PC-3 (cell line): ENCODE measurements at places on chromosomes 6 and 20.
A peak's percentile ranks its signal among the peaks of the same experiment; 100 is the strongest.

- peak; percentile 33 for DNase-seq
Measured at GRCh38 chr20:9286501-9287461, 217.9 kb downstream of the PLCB4 start.

DNA sequence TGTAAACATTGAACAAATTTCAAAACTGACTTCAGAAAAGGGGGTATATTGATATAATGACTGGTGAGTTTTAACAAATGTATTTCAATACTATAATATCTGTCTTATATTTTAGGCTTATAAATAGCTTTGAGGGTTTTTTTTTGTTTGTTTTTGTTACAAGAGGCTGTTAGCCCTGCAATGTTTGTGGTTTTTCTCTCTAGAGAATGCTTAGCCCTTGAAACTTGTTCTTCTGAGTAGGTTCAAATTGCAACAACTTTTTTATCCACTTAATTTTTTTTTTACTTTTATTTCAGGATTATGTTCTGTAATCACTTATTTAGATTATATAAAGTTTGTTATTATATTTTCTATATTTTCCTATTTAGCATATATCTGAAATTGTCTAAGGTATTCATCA is 333.2 kb downstream of the RIMS1 start:
- no peak for DNase-seq

GRCh38 chr20:39986173-39986904 is 702.7 kb downstream of the MAFB start:
- no peak for DNase-seq

DNA sequence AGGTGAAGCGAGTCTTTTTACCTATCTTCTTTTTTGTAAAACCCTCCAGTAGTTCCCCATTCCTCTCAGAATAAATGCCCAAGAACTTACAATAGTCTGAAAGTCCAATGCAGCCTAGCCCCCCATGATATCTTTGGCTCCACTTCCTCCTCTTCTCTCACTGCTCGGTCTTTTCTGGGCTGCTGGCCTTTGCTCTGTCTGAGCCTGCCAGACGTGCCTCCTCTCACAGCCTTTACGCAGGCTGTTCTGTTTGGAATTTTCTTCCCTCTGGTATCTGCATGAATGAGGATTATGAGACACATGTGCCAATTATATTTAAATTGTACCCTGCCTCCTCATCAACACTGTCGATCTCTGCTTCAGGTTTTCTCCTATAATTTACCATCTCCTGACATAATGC is 174.1 kb downstream of the EYA4 start:
- no peak for DNase-seq

GRCh38 chr6:72524011-72524645 is 97.7 kb upstream of the KCNQ5 start:
- no peak for DNase-seq

GRCh38 chr6:72857791-72858585 is 236.1 kb downstream of the KCNQ5 start:
- peak; percentile 31 for DNase-seq

GRCh38 chr6:142763205-142763604 is 181.8 kb downstream of the HIVEP2 start:
- peak; percentile 27 for DNase-seq

- DNase-seq, result no peak
Measured at GRCh38 chr6:85576476-85576875, 17.2 kb downstream of the SNX14 start.

GRCh38 chr6:26412228-26412627 is 10.2 kb downstream of the BTN3A1 start:
- DNase-seq, result no peak

DNA sequence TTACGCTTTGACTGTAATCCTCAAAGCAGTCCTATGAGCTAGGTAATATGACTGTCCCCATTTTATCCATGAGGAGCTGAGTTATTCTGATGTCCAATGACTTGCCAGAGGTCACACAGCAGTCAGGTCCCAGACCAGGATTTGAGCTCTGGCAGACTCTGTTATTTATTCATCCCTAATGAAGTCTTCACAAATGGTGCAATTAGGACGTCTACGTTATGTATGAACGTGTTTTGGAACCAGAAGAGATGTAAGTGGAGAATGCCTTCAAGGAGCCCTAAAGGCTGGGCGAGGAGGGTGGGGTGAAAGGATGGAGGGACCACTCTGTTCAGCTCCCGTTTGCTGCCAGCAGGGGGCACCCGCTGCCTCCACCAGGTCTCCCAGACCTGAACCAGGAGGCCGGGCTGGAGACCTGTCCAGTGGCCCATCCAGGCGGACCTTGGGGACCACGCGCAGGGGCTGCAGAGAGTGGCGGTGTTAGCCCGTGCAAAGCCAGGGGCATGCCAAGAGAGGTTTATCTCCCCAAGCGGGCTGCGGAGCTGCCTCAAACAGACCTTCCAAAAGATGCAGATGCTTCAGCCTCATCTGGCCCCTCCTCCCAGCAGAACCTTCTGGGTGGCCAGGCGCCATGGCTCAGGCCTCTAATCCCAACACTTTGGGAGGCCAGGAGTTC is 15.2 kb upstream of the ZNF335 start:
- peak; percentile 87 for DNase-seq

DNA sequence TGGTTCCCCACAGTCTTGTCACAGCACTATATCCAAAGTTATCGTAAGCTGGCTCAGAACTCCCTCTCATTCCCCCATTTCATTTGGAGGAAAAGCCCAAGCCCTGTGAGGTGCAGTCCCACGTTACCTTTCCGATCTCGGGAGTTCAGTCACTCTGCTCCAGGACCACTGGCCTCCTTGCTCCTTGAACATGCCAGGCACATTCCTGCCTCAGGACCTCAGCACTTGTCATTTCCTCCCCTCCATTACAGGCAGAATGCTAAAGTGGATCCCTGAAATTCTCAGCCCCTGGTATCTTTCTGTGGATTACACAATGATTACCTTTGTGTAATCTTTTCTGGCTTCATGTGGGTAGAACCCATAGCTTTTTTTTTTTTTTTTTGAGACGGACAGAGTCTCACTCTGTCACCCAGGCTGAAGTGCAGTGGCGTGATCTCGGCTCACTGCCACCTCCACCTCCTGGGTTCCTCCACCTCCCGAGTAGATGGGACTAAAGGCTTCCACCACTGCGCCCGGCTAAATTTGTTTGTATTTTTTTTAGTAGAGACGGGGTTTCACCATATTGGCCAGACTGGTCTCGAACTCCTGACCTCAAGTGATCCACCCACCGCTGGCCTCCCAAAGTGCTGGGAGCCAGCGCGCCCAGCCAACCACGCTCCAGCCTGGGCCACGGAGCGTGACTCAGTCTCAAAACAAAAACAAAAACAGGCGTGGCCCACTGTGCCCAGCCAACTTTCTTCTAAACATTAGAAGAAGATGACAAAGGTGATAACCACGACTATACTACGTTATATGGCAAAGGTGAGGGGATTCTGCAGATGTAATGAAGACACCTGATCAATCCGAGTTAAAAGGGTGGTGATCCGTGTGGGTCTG is 4.0 kb upstream of the OXT start:
- no peak for DNase-seq

DNA sequence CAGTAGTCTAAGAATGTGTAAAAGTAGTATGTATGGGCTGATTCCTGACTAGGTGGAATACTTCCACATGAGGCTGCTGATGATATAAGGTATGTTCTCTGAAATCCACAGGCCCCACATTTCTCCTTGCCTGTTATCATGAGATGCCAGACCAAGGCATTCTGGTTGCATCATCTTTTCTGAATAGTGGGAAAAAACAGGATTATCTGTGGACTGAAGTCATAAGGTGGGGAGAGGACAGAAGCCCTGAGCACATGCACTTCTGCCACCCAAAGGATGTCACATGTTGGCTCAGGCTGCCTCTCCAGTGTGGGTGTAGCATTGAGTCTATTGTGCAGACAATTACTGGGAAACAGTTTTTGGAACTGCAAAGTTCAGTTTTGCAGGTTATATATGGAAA is 184.5 kb upstream of the RAB32 start:
- DNase-seq, result no peak

DNA sequence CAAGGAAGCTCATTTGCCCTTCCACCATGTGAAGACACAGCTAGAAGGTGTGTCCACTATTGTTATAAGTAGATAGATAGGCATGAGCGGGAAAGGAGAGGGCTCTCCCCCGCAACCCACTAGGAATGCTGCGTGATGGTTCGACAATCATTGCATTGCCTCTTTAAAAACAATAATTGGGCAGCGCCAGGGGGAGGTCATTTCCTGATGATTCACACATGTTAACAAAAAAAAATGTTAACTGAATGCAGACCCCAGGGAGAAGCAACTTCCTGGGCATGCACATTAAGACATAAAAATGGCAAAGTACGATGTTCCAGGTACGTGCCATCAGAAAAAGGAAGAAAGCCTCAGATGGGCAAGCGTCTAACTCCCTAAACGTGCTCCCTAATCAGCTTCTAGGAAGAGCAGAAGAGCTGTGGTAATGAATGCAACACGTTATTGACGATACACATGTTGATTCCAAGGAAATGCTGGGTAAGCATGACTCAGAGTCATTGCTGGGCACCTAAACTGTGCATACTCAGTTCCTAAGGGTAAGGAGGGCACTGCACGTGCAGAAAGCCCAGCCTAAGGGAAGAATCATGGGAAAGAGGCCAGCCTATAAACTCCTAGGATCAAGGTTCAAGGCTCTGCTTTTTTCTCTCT is 113.7 kb downstream of the FAM217A start:
- DNase-seq, result peak; percentile 52

GRCh38 chr6:36381502-36382389 is 5.7 kb downstream of the ETV7 start:
- no peak for DNase-seq

- no peak for DNase-seq
Measured at GRCh38 chr20:38759106-38759505, 10.8 kb downstream of the ACTR5 start.

DNA sequence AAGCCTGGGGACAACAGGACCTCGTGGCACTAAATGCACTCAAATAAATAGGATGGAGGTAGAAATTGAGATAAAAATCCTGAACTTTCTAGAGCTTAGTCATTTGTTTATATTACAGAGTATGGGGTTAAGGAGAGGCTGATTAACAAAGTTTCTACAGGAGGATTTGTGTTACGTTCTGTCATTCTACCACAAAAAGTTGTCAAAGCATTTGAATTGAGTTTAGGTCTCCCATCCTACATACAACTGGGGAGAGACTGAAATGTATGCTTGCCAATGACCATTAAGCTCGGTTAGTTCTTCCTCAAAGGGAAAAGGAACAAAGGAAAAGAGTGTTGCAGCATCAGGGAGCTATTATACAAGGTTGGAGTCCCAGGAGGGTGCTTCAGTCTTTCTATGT is 597.9 kb downstream of the COL12A1 start:
- DNase-seq, result peak; percentile 12

- DNase-seq, result no peak
Measured at GRCh38 chr6:36605560-36606391, 11.6 kb downstream of the SRSF3 start.

DNA sequence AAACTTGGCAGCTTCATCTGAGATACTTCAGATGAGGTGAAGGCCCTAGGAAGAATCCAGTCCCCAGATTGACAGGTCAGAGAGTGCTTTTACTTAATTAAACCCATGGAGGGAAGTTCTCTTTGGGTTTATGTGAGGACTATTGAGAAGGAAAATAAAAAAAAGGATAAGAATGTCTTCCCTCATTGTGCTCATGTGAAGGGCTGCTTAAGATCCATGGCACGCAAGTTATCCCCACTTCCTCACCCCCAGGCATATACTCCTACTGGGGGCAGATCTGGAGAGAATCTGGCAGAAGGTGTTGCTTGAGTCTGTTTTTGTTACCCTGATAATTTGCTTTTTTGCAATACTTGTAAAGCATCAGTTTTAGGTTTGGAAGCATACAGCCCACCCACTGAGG is 322.9 kb upstream of the TFAP2D start:
- DNase-seq, result no peak

- DNase-seq, result no peak
Measured at GRCh38 chr6:148565321-148565926, 181.4 kb upstream of the UST start.

DNA sequence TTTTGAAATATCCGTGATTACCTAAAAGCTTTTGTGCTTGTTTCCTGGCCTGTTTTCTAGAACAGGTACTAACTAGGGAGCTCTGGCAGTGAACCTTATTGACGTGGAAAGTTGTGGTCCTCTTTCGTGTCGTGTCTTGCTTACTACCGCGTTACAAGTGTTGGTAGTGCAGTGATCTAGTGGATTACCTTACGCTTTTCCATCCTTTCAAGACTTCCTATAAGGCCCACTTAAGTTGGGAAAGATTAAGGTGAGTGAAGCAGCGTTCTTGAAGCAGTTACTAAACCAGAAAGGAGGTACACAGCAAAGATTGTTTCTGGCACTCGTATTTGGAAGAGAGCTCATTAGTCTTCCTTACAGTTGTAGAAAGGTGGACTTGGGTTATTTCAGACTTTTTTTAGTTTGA is 1.9 kb downstream of the PNRC1 start:
- DNase-seq, result peak; percentile 13

GRCh38 chr6:132752255-132752654 is 5.4 kb downstream of the VNN2 start:
- DNase-seq, result peak; percentile 25

- DNase-seq, result peak; percentile 6
Measured at GRCh38 chr20:45056473-45057173, 44.3 kb downstream of the KCNS1 start.

GRCh38 chr6:158799051-158799792 is 19.9 kb downstream of the EZR start:
- DNase-seq, result peak; percentile 58

DNA sequence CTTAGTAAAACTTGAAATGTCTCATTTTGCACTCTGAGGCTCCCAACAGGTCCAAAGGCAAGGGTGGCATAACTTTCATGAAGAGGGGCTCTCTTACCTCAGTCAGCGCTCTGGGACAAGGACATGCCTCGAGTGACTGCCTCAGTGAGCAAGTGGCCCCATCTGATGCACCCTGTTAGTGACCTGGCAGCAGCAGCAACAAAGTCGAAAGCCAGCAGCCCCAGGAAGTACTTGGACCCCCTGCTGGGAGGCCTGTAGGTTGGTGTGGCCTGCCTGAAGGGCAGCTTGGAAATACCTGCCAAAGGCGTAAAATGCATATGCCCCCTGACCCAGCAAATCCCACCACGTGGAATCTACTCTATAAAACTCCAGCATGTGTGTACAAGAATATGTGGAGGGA is 13.2 kb downstream of the MAP1LC3A start:
- no peak for DNase-seq

DNA sequence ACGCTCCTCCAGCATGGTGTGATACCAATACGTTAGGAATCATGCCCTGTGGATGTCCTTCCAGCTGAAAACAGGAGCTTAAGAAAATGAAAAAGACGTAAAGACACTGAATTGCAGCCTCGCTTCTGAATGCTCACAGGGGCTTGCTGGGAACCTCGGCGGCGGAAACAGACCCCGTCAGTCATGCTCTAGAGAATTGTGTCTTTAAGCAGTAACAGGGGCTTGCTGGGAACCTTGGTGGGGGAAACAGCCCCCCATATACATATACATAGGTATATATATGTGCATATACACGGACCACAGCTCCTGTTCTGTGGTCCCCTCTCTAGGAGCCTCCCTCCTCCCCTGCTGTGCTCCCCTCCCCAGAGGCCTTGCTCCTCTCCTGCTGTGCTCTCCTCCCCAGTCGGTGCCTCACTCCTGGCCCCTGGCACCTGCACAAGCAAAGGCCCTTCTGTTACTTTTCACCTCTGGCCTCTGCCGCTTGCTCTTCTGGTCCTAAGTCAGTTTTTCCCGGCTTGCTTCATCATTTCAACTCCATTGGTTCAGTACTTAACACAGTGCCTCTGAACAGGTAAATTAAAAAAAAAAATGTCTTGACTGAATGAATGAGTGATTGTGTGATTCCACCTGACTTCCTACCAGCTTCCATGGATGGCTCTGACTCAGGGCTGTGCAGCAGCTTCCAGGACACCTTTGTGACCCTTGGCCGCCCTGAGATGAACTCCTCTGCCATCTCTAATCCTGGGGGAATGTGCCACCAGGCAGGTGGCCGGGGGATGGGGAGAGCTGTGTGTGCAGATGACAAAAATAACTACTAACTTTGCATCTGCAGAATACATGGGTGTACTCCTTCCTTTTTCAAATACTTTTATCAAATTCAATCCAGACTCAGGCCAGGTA is 246.1 kb downstream of the SMOC2 start:
- no peak for DNase-seq
